NCI-H510A (cell line): ENCODE measurements at places on chromosomes 4 and X.
A peak's percentile ranks its signal among the peaks of the same experiment; 100 is the strongest.

GRCh38 chrX:51860679-51861078 lies 32.7 kb upstream of the MAGED1 start:
- DNase-seq = no peak

DNA sequence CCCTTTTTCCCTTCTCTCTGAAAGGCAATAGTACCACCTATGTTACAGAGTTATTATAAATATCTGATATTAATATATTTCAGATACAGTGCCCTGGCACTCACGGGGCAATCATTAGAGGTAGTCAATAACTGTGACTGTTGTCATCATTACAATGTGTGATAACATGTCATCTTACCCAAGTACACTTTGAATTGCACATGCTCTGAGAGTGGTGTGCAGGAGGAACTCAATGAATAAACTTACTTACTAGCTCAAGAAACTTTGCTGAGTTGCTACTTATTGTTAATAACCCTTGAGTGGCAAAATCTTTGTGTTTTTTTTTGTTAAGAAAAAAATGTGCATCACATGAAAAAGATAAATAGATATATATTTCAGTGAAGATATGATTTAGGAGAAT lies 275.1 kb upstream of the RASGEF1B start:
- no peak for DNase-seq

DNA sequence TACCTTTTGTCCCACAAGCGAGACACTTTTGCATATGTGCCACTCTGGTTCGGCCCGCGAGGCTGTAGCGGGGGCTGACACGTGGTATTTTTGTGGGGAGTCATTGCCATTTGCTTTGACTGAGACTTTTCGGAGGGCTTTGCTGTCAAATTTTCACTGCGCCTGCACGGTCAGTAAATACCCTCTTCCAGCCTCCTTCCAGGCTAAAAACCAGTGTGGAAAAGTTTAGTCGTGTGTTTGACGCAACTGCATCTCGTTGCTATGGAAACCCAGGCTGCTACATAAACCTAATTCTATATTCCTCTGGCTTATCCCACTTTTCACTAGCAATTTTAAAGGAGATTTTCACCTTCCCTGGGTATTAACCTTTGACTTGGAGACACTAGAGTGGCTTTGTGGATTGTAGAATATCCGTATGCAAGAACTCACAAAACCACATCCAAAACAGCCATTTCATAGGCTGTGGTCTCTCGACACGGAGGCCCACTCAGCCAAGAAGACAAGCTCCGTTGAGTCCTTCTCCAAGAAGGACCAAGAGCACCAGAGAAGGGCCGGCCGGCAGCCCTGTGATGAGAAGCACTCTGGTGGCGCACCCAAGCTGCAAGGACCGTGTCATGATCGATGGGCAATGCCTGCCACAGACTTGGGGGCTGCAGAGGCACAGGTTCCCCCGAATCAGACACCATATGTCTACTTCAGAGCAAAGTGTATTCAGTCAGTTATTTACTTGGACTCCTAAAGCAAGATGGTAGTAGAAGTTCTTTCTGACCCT lies 38.4 kb upstream of the ENPP6 start:
- DNase-seq = no peak

DNA sequence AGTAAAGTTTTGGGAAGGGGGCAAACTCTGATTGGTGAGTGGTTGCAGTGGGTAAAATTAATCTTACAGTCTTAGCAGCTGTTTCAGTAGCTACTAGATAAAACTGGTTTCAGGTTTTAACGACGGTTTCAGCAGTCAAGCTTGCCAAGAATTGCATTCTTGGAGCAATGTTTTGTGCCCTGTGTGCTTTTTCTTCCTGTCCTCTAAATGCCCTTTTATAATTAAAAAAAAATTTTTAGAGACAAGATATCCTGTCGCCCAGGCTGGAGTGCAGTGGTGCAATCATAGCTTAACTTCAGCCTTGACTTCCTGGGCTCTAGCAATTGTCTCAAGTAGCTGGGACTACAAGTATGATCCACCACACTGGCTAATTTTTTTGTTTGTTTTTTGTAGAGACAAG lies 6.3 kb upstream of the PPEF2 start:
- DNase-seq = no peak

- DNase-seq = peak; percentile 14
Observed at GRCh38 chr4:47032405-47033106, 1.2 kb downstream of the GABRB1 start.

DNA sequence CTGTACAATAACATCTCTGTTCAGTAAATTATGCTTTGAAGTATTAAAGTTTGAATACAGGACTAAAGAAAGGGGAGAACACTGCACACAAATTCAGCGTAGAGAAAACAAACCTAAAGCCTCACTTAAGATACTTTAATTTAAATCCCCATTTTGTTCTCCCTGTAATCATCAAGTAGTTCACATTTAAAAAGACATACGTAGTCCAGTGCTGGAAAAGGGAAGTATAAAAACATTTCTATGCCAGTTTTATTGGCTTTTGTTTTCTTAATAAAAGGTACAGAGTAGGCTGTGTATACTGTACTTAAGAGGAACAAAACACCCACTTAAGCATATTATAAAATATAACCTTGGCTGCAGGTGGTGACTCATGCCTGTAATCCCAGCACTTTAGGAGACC lies 101.6 kb downstream of the FGF16 start:
- DNase-seq = no peak

DNA sequence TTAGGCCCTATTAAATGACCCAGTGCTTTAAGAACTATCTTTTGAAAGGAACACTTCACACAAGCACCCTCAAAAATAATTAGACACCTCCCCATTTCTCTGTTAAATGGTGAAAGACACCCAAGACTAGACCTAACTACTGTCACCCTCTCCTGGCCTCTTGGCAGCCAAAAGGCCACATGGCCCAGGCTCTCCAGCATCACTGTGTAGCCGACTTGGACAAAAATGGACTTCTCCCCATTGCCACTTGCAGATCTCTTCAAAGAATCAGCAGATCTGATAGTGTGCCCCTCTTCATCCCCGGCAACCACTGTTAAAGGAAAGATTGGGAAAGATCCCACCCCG lies 2.0 kb downstream of the MID1IP1 start:
- peak; percentile 15 for DNase-seq

DNA sequence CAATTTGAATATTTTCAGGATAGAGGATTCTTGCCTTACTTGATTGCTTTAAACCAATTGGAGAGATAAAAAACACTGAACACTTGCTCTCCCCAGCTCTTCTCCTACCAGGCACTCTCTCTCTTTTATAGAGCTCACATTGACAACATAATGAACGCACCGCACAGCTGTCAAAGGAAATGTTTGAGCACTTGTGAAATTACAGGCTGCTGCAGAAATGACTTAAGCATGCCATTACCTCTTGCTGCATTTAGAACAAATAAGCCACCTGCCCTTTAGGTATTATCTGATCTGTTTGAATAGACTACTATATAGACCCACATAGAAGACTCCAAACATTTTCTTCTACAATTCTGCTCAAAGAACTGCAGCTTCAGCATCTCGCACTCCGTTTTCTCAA lies 227.7 kb downstream of the C4orf33 start:
- DNase-seq = peak; percentile 37

DNA sequence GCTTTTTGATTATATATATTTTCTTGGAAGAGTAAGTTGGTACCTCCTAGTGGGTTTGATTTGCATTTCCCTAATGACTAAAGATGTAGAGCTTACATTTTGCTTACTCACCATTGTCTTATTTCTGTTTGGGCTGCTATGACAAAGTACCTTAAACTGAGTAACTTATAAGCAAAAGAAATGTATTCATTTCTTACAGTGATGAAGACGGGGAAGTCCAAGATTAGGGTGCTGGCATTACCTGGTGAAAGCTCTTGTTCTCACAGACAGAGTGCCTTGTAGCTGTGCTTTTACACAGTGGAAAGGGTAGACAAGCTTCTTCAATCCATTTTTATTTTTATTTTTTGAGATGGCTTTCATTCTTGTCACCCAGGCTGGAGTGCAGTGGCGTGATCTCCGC lies 229.2 kb upstream of the AGA start:
- no peak for DNase-seq

GRCh38 chr4:8537041-8537461 lies 43.1 kb upstream of the GPR78 start:
- DNase-seq = no peak

GRCh38 chr4:53127365-53127764 lies 238.5 kb downstream of the SCFD2 start:
- no peak for DNase-seq

GRCh38 chrX:15744181-15744867 lies 6.3 kb downstream of the CA5B start:
- no peak for DNase-seq

GRCh38 chr4:40888933-40889332 lies 139.2 kb downstream of the NSUN7 start:
- no peak for DNase-seq

- DNase-seq = peak; percentile 61
Observed at GRCh38 chr4:93646233-93646930, 182.2 kb upstream of the ATOH1 start.

DNA sequence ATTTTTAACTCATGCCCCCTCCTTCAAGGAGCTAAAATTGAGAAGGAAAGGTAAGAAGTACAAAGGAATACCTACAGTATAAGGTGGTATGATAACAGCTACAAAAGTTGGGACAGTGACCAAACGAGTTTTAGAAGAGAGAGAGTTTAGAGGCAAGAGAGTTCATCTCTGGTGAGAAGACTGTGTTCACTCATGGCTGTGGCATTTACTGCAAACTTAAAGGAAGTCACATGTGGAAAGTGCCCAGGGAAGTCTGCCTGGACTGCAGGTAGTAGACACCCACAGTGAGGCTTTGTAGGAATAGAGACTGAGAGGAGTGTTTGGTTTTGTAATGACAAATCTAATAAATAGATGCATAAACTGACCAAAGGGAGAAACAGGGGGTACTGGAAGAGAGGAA lies 493.5 kb downstream of the IL15 start:
- no peak for DNase-seq

- no peak for DNase-seq
Observed at GRCh38 chrX:152037183-152037582, 62.7 kb upstream of the GABRE start.

GRCh38 chr4:76067652-76068286 lies 6.7 kb upstream of the ART3 start:
- peak; percentile 0 for DNase-seq

DNA sequence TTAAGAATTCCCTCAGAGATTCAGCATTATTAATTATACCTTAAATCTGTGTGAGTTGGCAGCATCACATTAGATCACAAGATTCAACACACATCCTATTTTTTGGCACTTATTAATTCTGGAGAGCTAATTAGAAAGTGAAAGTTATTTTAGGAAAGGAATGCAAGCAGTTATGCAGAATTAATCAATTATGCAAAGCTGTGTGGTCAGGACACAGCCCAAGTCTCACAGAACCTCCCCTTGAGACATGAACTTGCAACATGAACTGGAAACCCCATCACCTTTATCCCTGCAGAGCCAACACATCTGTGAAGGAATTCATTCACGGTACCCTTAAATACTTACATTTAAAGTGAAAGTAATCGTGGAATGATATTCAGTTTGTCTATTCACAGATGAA lies 80.5 kb downstream of the TSPAN5 start:
- DNase-seq = no peak

- DNase-seq = no peak
Observed at GRCh38 chr4:95317085-95317793, 231.5 kb downstream of the UNC5C start.

- DNase-seq = no peak
Observed at GRCh38 chr4:105838082-105838481, 57.2 kb upstream of the NPNT start.

- DNase-seq = no peak
Observed at GRCh38 chr4:47465004-47465403, 1.5 kb upstream of the COMMD8 start.

DNA sequence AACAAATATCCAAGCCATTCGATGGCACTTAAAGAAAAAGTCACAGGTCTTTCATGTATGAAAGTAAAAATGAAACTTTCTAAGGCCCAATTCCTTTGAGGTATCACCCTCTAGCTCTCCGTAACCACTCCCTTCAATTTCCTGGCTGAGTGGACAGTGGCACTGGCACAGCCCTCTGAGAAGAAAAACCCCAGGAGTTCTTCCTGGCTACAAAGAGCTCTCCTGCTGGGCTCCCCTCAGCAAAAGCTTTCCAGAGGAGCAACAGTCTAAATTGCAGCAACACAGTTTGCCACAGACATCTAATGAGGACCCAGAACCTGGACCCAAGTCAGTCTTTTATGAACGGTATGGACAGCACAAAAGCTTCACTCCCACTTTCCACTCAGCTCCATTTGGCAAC lies 71.8 kb downstream of the FUNDC1 start:
- DNase-seq = no peak

GRCh38 chrX:108437349-108438109 lies 693 bp downstream of the COL4A6 start:
- DNase-seq = no peak

GRCh38 chrX:20438871-20439526 lies 172.3 kb upstream of the RPS6KA3 start:
- DNase-seq = no peak

DNA sequence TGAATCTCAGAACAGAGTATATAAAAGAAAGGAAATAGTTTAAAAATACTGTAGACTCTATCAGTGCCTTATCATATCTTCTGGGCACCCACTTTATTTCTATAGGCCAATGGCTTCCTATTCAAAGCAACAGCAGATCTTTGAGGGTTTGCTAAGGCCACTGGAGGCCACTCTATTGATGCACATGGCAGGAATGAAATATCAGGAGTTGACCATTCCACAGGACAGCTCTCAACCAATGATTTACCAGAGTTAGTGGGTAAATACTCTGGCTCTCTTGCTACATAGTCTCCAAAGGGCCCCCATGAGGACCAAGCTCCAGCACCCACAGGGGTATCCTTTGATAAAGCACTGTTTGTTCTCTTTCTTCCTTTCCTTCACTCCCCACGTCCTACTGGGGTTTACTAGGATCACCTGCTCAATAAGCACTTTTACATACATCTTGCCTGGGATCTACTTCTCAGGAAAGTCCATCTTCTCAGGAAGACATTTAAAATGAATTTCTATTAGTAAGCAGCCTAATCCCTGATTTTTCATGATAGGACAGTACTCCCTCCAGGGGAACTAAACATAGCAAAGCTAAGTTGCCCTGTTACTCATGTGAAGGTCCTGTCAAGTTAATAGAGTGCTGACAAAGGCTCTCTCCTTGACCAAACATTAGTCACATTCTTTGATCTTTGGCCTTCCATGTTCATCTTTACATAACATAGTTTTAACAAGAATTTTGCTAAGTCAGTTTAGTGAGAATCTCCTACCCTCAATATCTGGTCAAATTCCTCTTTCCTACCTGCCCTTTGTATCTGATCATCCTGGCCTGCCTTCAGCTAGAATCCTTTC lies 459.7 kb downstream of the GRXCR1 start:
- no peak for DNase-seq

GRCh38 chr4:18454349-18454748 lies 432.8 kb upstream of the LCORL start:
- no peak for DNase-seq

GRCh38 chrX:97638621-97639020 lies 754.9 kb downstream of the RPA4 start:
- no peak for DNase-seq

DNA sequence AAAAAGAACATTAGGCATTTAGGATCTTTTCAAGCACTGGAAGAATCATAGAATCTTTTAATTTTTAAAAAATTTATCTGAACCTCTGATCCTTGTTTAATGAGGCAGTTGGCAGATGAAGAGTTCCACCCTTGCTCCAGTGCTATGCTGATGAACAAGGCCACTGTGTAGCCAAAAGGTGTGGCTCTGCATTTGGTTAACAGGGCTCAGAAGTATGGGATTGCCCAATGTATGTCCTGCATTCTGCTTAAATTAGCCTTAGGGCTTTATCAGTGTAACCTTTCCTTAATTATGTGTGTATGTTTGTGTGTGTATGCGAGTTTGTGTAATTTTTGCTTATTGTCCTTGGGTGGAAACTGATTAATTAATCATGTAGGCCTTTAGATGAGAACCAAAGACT lies 43.3 kb upstream of the PPM1K start:
- DNase-seq = no peak

- no peak for DNase-seq
Observed at GRCh38 chr4:52838729-52839586, 23.2 kb upstream of the RASL11B start.
